EL (cell line): ENCODE measurements at places on chromosomes 13 and 19.

DNA sequence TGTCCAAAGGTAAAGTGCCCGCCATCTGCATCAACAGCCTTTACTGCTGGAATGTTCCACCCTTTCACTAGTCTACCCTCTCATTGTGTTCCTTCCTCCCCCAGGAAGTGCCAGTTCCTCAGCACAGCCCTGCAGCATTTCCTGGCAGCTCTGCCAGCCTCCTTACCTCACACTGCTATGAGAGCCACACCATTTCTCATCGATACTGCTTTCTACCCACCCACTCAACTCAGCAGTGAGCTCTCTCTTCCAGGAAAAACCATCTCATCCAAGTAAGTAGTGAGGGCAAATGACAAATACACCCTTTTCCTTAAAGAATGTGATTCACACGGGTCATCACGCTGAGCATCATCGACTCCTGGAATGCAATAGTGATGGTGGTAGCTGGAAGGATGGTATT, 19.8 kb downstream of the UQCRFS1 start:
- DNase-seq = no peak

DNA sequence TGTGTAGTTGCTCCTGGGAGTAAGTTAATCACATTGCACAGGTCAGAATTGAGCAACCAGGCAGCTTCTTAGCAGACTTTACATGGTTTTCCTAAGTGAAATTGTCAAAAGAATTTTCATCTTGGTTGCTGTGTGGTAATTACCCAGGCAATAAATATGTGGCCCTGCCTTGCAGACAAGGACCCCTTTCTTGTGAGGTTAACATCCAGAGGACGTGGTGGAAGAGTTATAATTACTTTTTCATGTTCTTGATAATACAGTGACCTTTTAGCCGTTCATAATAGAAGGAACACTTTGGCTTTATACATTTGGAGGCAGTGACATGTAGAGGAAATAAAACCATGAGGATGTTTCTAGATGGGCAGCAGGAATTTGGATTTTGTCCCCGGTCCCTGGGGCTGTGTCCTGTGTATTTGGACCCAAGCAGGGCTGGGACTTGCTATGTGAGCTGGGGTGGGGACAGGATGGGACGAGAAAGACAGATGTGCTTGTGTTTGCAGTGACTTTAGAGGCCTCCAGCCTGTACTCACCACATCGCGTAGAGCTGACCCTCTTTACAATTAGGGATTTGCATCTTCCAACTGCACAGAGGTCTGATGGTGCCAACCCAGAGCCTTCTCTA, 156.2 kb downstream of the STK24 start:
- DNase-seq = no peak

DNA sequence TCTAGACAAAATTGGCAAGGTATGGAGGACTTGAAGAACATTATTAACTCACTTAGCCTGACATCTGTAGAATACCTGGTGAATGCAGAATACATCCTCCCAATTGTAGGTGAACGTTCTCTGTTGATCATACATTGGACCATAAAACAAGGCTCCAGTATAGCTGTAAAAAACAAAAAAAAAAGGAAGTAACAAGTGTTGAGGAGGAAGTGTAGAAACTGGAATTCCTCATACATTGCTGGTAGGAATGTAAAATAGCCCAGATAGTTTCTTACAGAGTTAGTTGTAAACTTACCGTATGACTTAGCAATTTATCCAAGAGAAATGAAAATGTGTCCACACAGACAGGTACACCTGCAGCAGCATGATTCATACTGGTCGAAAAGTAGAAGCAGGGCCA, 44.8 kb downstream of the TSSK6 start:
- DNase-seq = no peak

DNA sequence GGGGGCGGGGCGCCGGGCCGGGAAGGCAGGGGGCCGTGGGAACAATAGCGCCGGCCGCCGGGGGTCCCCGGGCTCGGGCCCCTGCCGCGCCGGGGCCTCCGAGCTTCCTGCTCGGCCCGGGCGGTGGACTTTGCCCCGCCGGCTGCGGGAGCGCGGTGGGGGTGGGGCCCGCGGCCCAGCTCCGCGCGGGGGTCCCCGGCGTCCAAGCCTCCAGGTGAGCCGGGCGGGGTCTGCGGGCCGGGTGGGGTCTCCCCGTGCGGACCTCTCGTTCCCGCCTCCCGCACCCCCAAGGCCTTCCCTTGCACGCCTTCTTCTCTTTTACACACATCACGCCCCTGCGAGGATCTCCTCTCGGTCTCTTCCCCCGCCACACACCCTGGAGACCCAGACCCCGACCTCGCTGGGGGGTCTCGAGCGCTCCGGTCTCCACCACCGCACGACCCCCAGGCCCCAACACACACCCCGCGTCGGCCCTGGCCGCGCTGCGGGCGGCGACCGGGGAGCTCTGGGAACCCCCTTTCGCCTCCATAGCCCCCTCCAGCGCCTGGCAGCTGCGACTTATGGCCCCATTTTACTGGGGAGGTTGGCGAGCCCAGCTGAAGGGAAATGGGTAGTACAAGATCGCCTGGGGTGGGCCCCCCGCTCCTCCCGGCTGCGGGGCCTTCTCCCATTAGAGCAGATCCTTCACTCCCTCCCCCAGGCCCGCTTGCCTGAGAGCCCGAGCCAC, 711 bp downstream of the CAMSAP3 start:
- DNase-seq = no peak
